Stimulated activated naive CD4-positive, alpha-beta T cell treated with Interleukin-2 at 50 U/mL for 16 hours (primary cell): ENCODE measurements at places on chromosomes 16 and 17.

GRCh38 chr16:56836410-56837230 is 28.4 kb upstream of the SLC12A3 start:
- no peak for DNase-seq

- DNase-seq = no peak
These were observed 83.8 kb downstream of the ABCC1 start for GRCh38 chr16:16033208-16033717.

GRCh38 chr17:680529-680928 is 34.1 kb downstream of the VPS53 start:
- no peak for DNase-seq

DNA sequence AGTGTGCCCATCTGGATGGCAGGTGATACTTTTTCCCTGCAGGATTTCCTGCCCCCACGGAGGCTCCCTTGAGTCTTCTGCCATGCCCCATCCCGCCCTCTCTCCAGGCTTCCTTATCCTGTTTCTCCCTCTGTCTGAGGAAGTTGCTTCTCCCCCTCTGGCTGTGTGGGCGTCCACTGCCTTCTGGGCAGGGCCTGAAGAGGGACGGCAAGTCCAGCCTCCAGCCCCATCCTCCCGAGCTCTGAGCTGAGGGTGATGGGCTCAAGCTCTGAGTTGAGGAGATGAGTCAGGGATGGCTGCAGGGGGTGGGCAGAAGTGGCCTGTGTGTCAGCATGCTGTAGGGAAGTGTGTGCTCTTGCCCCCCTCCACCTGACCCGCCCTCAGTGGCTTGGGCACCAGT is 14.2 kb upstream of the RAP1GAP2 start:
- DNase-seq = no peak

DNA sequence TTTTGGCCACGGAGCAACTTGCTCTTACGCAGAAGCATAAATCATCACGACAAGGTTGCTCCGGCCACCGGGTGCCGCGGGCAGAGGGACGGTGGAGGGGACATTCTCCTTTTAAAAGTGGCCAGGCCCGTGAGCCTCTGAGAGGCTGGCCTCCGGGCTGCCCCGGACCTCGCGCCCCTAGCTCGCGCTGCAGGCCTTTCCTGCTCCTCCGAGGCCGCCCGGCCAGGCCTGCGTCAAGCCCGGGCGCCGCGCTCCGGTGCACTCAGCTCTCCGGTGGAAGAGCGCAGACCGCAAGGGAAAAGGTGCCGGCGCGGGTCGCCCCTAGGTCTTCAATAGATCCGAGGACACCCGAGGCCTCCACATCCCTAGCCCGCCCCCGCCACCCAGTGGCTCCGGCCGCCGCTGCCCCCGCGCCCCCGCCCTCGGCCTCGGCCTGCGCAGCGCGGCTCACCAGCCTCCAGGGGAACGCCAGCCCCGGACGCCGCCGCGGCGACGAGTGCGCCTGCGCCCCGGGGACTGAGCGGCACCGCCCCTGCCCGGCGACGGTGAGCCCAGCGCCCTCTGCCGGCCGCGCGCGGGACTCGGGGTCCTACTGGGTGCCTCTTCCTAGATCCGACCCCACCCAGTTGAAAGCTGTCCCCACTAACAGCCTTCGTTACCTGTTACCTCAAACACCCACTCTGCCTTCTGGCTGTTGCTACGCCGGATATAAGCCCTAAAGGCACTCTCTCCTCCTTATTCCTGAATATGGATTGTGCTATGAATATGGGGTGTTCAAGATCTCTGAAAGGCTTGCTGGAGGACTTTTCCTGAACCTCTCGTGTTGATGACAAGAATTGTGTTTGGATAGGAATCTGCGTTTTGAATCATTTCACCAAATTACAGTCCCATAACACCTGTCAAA is at the start of gene LYRM9:
Gene LYRM9 (minus strand): TSS at position 500 of the 904 bp plus-strand sequence. CDS start 10,671 bp downstream, outside the sequence.
- peak; percentile 85 for DNase-seq
